Fibroblast of lung (primary cell): ENCODE measurements at places on chromosomes 6 and 20. TPM values are rescaled to one million over a fixed set of nuclear protein-coding genes. Genes with fewer than 3 reads are reported as not detected.

CLDN20 gene
- not detected in 2 replicates for total RNA-seq

- no peak for DNase-seq
These were observed 12.4 kb upstream of the TREML4 start for GRCh38 chr6:41215777-41216176.

- DNase-seq: peak; percentile 87
These were observed 52.0 kb downstream of the ME1 start for GRCh38 chr6:83378621-83379388.

DNA sequence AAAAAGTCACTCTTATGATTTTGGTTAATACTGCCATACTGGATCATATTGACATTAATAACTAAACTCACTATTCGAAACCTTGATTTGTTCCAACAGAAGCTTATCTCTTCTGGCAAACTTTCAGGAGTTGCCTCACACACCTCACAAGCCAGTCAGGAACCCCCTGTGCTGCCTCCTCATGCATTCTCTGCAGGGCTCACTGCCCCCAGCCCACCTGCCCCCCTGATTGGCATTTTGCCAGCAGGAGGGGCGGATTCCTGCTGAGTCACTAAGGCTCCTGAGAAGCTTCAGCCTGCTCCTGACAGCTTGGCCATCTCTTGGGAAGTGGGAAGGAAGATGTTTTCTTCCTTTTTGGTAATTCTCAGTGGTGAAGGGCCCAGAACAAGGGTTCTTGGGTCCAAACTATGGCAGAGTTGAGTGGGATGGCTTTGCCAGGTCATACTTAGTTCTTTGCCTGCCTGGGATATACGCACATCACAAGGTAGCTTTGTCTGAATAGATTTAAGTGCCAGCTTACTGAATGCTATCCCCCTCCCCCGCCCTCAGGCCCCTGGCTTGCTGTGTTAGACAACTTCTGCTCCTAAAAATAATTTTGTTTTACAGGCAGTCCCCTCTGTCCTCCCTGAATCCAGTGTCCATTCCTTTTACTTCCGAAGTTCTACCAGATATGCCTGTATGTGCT lies 31.4 kb downstream of the SLC35F1 start:
- no peak for DNase-seq
